ENCODE measurements at places on chromosomes 12 and 14. TPM values are rescaled to one million over a fixed set of nuclear protein-coding genes. Genes with fewer than 3 reads are reported as not detected.

GRCh38 chr12:3272958-3273357, 195.8 kb downstream of the TSPAN9 start:
- no peak for DNase-seq

GRCh38 chr12:12646483-12647072, 34.9 kb downstream of the CREBL2 start:
- DNase-seq: no peak

SERPINA10 gene
- not detected for total RNA-seq

GRCh38 chr12:64006211-64006825, 161.8 kb downstream of the SRGAP1 start:
- no peak for DNase-seq

GRCh38 chr12:122943196-122943595, 23.1 kb downstream of the ABCB9 start:
- DNase-seq: no peak

- no peak for DNase-seq
Measured at GRCh38 chr12:90211017-90211416, 502.4 kb upstream of the ATP2B1 start.

Measured in prostate gland (tissue), 2 donors.